Neural progenitor cell (in vitro differentiated cells): ENCODE measurements at places on chromosomes 12 and 14.

DNA sequence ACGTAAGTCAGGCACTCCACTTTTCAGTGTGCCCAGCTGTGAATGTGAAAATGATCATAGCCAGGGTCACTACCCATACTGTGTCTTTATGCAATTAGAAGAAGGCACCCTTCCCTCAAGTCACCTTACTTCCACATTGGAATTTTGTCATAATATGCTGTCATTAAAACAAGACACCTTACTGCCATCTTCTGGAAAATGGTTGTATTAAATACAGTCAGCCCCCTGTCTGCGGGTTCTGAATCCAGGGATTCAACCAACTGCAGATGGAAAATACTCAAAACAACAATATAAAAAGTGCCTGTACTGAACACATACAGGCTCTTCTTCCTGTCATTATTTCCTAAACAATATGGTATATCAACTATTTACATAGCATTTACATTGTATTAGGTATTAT lies 70.2 kb upstream of the TBX5 start:
- peak; percentile 37 for DNase-seq

- no peak for DNase-seq
Measured at GRCh38 chr12:21819678-21820077, 45.2 kb upstream of the KCNJ8 start.

GRCh38 chr14:101947577-101947903 lies 16.8 kb upstream of the DYNC1H1 start:
- DNase-seq: no peak

- DNase-seq: peak; percentile 67
Measured at GRCh38 chr12:98896938-98897337, 251.8 kb downstream of the APAF1 start.

DNA sequence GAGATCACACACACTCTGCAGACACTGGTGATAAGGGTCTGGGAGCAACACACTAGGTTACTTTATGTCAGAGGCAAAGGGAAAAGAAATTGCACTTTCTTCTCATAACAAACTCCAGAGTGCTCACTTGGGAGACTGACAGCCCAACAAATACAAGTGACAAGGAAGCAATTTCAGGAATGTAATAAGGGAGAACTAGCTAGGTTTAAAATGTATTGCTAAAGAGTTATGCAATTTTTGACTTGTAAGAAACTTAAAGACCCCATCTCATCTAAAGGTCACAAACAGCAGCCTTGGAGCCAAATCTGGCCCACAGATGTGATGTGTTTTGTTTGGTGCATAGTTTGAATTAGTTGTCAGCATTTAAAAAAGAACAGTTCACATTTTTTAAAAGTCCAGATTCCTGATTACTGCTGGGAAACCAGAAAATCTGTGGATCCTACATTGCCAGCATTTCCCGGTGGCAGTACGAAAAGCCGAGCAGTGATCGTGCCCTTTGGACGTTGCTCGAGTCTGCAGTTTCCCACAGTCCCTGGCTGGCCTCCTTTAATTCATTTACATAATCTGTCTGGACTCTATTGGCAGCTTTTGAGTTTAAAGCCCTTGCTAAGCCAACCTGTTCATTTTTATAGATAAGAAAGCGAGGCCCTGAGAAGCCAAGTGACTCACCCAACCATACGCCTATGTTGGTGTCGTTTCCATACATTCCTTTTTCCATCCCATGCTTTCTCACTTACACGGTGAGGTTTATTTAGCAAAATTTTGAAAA lies 42.0 kb upstream of the ETV6 start:
- DNase-seq: peak; percentile 32

- DNase-seq: no peak
Measured at GRCh38 chr12:101302741-101303140, 22.8 kb downstream of the UTP20 start.

- DNase-seq: no peak
Measured at GRCh38 chr12:49066120-49066519, 3.7 kb downstream of the RHEBL1 start.

DNA sequence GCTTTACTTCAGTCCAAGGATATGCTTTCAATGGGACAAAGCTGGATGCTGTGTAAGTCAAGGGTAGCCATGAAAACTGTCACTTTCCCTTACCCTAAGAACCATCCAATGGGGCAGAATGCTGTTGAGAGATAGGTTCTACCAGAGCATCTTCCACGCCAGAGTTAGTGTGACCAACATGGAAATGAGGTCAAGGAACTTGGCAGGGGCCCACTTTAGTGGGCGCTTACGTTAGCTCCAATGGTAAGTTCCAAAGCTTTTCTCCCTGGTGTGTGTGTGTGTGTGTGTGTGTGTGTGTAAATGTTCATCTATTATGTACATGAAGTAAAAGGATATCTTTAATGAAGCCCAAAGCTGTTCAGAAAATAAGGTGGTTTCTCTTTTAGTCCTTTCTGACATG lies 124.1 kb downstream of the GTF2A1 start:
- DNase-seq: no peak

DNA sequence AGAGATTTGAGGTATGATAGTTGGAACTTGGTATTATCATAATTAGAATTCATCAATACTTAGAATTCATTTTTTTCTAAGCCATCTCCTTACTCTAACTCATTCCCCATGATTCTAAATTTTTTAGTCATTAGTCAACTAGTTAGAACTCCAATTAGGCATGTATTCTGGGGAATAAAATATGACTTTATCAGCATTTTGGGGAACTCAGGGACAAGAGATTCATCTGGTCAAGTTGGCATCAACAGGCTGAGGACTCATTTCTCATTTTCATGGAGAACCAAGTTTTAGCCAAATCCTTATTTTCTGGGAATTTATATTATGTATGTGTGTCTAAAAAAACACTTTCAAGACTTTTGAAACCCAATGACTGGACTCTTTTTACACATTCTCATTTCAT lies 29.2 kb downstream of the DIP2B start:
- DNase-seq: no peak

GRCh38 chr12:116135209-116135930 lies 142.1 kb downstream of the MED13L start:
- no peak for DNase-seq

DNA sequence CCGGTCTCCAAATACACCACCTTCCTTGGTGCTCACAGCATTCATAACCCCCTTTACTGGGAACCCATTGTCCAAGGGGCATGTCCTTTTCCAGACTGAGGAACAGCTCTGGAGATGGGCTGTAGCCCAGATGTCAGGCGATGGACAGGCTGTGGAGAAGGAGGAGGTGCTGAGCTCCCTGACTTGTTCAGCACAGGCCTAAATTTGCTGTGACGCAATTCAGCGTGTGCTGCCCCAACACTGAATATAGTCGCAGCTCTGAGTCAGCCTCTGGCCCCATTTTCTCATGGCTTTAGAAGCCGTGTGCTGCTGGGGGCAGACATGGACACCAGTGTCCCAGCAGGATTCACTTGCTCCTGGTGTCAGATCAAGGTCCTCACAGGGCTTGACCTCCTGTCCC lies 269.1 kb downstream of the EMP1 start:
- no peak for DNase-seq

DNA sequence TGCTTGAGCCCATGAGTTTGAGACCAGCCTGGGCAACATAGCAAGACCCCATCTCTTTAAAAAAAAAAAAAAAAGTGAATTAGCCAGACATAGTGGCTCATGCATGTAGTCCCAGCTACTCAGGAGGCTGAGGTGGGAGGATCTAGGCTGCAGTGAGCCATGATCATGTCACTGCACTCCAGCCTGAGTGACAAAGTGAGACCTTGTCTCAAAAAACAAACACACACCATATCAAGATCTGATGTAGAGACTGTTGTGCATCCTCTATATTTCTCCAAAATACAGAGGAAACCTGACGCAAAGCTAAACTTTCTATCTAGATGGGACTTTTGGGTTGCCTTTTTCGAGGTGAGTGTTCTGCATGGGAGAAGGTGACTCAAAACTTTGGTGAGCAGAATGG lies 77.4 kb upstream of the SLC8A3 start:
- no peak for DNase-seq

GRCh38 chr12:52557476-52557875 lies 4.5 kb upstream of the KRT71 start:
- no peak for DNase-seq

DNA sequence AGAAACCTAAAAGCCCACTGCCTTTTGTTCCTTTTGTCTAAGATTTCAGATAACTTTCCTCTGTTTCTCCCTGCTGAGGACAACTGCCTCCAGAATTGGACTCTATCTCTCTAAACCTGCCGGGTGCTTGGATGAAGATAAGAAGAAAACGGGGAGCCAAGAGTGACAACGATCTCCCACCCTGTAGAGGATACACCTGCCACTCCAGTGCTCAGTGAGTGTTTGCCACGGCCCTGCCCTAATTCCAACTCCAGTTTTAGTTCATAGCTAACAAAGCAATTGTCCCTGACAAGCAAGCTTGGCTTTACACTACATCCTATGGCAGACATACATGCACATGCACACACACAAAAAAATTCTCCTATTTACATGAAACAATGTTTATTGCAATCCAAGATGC lies 39.3 kb downstream of the EPS8 start:
- no peak for DNase-seq

- DNase-seq: no peak
Measured at GRCh38 chr12:81778719-81779118, 19.6 kb upstream of the PPFIA2 start.

DNA sequence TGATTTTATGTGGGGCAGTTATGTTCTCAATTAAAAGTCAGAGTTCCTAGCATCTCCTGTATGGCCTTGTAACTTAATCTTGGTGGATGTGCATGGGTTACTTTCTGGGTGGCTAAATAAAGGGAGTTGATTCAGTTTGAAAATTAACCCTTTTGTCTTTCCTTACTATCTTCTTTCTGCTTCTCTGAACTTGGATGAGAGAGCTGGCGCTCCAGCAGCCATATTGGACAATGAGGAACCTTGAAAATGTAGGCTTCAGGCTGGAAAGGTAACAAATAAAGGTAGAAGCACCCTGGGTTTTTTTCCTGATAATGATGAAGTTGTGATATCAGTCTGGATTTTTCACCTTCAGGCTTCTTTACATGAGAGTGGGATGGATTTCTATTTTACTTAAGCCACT lies 714.1 kb upstream of the TMEM132C start:
- DNase-seq: no peak

DNA sequence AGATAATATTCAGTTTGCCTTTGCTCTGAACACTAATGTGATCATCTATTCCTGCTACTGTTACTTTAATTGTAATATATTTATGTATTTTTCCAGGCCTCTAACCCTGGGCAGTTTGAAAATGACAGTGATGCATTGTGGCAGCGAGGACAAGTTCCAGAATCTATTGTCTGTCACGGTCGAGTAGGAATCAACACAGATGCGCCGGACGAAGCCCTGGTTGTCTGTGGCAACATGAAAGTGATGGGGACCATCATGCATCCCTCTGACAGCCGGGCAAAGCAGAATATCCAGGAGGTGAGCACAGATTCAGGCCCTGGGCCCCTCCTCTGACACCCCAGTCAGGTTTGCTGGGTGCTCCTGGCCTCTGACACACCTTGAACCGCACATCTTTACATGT lies 78.5 kb downstream of the MYRFL start:
- DNase-seq: no peak

- DNase-seq: no peak
Measured at GRCh38 chr14:51394384-51394783, 154.3 kb downstream of the TMX1 start.

DNA sequence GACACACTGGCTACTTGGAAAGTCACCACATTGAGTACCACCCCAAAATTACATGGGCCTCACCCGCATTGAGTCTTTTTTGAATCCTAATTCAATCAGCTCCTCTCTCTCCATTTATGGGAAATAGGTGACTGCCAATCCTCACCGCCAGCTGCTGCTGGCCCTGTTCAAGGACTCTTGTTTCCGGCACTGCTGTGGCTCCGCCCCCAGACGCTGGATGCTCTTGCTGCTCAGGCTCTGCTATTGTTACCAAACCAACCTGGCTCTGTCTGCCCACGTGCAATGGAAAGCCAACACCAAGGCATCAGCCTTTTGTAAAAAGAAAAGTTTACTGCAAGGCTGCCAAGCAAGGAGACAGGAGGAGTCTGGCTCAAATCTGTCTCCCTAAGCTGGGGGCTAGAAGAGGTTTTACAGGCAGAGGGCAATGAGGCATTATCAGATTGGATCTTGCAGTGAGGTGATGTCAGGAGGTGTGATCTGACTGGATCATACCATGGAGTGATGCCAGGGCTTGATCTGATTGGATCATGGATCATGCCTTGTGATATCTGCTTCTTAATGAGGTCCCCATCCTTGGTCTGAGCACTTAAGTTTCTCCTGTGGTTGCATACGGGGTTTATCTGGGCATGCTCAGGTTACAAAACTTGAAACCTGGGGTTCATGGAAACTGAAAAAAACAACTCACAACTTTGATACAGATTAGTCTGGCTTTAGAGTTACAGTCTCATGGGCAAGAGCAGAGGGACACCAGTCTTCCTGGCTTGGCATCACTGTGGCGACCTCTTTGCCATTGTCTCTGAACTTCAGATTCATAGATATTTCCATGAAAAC lies 117.1 kb upstream of the SLC35F4 start:
- peak; percentile 63 for DNase-seq

GRCh38 chr12:79344855-79345847 lies 345.6 kb downstream of the PAWR start:
- DNase-seq: peak; percentile 65

- DNase-seq: peak; percentile 74
Measured at GRCh38 chr12:89451841-89452251, 72.8 kb downstream of the GALNT4 start.

DNA sequence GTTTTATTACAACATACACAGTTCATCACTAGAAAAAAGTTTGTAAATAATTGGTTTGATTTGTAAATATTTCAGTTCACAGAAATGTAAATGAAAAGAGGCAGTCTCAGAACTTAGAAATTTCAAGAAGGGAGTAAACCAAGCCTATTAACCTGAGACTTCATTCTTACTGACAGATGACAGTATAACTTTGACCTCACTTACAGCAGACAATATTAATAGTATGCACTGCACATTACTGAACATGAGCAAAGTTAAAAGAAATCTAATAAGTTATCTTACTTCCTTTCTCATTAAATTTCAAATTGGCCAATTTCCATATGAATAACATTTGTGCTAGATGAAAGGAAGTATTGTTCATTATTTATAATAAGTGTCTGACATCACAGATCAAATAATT lies 235.8 kb downstream of the SLC6A15 start:
- DNase-seq: no peak
